NCI-H1048 (cell line): ENCODE measurements at places on chromosomes 3 and 15.

DNA sequence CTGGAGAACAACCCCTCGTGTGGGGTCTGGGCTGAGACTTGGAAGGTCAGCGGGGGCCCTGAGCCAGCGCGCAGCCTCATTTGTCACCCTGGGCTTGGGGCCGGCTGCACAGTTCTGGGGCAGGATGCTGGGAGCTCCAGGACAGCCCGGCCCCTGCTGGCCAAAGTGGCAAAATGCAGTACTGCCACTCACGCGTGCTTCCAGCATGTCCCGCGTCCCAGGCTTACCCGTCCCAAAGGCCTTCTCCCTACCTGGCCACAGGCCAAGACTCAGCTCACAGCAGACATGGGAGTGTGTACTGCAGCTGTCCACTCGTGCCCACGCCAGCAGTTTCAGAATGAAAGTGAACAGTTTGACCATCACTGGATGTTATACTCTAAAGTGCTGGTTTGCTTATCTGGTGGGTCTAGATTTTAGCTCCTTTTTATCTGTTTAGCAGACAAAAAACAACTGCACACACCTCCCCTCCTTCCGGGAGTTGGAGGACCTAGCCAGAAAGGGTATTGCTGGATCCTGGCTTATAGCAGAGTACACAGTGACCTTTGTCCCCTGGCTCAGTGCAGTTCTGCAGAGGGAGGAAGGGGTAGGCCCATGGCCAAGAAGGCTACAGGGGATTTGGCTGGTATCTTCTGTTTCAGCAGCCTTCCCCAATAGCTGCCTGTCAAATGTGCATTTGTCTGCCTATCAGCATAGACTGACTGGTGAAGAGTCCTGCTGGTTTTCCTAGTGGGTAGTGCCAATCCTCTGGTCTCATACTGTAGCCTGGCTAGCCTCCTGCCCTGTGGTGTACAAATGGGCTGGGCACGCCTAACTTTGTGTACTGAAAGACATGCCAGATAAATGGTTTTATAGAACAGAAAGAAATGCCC is 23.2 kb upstream of the IP6K2 start:
- DNase-seq = no peak

DNA sequence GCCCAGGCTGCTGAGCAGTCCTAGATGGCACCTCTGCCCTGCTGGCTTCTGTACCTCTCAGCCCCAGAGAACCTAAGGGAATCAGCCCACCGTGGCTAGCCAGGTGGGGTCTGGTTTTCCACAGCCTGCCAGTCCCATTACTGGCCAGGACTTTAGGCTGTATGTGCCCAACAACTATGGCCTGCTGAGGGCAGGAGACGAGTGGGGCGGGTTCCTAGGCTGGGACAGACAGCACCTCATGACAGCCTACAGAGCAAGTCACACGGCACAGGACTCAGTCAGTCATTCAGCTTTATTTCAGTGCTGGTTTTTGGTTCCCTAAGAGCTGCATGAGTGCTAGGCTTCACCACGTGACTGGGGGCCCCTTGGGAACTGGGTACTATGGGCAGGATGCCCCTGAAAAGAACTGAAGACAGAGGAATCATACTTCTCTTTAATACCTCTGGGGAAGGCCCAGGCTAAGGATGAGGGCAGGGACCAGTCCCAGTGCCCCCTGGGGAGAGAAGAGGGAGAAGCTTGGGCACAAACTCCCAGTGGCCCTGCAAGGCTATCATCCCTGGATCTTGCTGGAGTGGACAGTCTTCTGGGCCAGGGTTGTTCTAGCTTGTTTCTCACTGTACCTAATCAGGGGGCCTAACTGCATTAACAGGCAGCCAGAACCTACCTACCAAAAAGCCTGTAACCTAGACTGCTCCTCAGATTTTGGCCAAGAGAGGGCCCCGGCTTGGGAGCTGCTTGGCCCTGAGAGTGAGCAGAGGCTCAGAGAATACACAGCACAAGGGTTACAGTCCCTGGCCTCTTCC is 14.8 kb downstream of the CLK3 start:
- no peak for DNase-seq

DNA sequence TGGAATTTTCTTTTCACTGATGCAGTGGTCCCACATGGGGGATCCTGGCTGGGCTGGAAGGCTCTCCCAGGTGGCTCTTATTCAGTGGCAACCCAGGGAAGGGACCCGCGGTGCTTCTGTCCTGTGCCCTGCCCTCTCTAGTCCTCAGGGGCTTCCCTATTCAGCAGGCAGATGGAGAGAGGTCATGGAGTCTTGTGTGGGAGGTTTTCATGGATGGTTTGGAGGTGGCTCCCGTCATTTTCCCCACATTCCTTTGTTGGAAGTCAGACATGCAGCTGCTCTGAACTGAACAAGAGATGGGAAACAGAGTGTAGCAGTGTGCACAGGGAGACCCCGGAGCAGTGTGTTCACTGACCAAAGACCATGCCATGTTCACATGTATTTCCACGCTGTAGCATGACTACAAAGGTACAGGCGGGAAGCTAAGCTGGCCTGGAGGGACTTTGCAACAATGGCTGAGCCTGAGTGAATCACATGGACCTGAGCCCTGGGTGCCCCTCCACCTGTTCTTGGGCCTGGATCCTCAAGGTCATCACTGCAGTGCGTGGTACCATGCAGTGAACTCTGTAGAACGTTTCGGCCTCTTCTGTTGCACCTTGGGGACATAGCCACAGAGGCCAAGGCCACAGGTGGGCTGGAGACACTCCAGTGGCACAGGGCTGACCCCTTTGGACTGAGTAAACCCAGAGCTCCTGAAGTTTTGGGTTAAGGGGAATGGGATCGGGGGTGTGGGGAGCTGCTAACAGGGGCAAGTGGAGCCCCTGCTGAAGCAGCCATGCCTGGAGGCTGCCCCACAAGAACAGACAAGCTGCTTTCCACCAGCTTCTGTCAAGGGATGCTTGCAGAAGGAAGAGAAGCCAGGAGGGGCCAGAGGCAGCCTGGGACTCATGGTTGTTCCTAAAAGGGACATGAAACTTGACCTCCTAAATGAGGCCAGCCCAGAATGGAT is 123.0 kb downstream of the ASB7 start:
- no peak for DNase-seq

DNA sequence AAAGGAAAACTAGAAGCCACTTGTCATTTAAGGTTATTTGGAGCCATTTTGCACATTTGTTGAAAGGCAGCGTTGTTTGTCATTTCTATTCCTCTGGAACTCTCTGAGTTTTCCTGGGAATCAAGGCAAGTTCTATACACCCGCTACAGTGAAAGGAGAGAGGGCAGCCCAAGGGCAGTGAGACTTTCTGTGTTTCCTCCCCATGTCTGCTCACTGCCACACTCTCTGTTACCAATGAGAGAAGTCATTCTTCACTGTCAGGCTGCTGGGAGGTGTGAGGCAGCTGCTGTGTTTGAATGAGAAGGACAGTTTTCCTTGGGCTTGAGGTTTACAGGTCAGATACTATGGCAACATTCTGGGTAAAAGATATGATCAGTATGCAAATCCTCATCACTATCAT is 36.0 kb downstream of the ATP13A5 start:
- DNase-seq = no peak
